T47D (cell line): ENCODE measurements at places on chromosomes 16 and 17.

DNA sequence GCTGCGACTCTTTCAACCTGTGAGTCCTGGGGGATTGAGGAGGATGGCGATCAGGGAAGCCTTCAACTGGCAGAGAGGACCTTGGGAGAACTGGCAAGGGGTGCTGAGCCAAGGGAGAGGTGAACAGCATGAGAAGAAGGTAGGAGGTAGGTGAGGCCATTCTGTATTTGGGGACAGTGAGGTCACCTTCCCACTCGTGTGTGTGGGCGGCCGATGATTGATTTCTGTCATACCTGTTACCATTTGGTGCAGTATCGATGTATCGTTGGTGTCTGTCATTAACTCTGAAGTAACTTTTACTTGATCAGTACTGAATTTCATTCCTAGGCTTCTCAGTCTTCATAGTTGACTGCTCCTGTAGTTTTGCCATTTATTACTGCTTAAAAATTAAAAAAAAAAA, 3.8 kb downstream of the ARSG start:
- no peak for DNase-seq

- no peak for DNase-seq
Measured at GRCh38 chr17:40542558-40543411, 22.5 kb downstream of the CCR7 start.

DNA sequence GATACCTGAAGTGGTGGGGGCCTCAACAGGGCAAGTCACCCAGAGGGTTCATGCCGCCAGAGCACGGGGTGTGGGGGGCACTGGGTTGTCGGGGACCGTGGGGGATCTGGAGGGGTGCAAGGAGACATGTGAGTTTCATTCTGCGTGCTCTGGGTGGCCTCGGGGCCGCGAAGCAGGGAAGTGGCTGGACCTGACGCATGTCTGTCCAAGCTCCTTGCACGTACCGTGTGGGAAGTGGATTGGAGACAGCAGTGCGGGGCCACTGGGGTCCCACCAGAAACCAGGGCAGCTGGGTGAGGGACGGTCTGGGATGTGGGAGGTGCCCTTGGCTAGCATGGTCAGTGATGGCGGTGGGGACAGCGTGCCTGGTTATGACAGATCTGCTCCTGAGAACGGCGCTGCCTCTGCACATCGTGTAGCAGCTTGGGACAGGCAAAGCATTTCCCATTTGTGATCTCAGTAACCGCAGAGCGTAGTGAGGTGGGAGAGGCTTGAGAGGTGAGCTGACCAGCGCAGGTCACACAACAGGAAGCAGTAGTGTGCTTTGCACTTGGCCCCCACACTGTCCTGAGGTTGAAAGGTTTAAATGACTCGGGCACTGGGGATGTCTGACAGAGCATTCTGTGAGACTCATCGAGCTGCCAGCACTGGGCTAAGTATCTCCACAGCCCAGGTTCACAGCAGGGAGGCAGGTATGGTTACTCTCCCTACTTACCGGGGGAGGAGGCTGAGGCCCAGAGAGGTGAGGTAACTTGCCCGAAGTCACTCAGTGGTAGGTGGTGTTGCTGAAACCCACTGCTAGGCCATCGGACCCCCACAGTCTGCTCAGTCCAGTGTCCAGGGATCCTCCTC, 114.4 kb downstream of the SOCS1 start:
- no peak for DNase-seq

DNA sequence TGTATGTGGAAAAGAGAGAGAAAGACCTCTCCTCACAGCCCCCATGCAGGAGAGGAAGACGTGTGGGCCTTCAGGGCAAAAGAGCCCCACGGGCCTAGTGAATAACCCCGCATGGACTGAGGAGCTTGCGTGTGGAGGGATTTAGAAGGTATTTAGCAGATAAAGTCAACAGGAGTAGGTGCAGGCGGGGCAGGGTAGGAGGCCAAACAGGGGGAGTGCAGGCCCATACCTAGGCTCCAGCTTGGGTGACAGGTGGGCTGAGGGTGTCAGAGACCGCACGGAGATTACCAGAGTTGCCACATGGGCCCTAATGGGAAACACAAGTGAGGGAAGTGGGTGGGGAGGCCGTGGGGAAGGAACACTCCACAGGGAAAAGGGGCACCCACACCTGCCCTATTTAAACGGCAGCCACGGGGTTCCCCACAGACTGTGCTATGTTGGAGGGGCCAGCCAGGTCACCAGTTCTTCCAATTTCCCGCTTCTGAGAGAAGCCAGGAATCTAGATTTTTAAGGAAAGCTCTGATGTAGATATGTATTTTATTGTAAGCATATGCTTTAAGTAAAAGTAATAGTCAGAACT, 8.2 kb upstream of the CNGB1 start:
- no peak for DNase-seq

GRCh38 chr17:69975808-69976207, 99.2 kb upstream of the KCNJ16 start:
- DNase-seq: no peak

DNA sequence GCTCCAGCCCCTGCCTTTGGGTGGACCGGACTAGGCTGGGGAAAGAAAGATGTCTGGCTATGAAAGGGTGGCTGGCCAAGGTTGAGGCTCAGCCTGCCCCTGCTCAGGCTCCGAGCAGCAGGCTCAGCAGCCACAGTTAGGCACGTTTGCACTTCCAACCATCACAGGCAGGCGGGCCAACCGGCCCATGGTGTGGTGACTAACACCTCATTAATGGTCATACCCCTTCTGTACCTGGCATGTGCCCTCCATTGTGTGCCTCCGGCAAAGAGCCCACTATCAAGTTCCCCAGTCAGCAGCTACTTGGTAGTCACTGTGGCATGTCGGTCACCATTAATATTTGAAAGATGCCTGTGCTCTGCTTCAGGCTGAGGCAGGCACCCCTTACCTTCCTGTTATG, 6.7 kb downstream of the TBC1D24 start:
- no peak for DNase-seq

- DNase-seq: no peak
Measured at GRCh38 chr17:32274643-32275042, 9.0 kb downstream of the RHBDL3 start.

DNA sequence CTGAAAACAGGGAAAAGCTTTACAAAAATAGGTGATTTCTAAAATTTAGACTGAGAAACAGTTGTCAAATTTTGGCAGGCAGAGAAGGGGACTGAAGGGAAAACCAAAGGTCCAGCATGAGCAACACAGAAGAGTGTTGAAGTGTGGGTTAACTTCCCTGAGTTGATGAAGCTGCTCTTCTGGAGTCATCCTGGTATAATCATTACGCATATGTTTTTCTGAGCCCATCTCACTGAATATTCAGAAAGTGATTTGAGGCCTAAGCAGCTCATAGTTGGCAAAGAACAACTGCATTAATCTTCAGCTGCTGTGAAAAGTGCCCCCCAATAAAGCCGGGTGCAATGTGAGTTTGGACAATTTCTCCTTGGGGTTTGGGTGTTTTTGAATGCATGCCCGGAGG, 115.0 kb upstream of the RBBP6 start:
- no peak for DNase-seq
